ENCODE measurements at places on chromosomes 12 and 14.

GRCh38 chr14:74739293-74740030 lies 23.7 kb upstream of the YLPM1 start:
- no peak for DNase-seq

GRCh38 chr14:81091660-81092059 lies 129.1 kb downstream of the GTF2A1 start:
- no peak for DNase-seq

DNA sequence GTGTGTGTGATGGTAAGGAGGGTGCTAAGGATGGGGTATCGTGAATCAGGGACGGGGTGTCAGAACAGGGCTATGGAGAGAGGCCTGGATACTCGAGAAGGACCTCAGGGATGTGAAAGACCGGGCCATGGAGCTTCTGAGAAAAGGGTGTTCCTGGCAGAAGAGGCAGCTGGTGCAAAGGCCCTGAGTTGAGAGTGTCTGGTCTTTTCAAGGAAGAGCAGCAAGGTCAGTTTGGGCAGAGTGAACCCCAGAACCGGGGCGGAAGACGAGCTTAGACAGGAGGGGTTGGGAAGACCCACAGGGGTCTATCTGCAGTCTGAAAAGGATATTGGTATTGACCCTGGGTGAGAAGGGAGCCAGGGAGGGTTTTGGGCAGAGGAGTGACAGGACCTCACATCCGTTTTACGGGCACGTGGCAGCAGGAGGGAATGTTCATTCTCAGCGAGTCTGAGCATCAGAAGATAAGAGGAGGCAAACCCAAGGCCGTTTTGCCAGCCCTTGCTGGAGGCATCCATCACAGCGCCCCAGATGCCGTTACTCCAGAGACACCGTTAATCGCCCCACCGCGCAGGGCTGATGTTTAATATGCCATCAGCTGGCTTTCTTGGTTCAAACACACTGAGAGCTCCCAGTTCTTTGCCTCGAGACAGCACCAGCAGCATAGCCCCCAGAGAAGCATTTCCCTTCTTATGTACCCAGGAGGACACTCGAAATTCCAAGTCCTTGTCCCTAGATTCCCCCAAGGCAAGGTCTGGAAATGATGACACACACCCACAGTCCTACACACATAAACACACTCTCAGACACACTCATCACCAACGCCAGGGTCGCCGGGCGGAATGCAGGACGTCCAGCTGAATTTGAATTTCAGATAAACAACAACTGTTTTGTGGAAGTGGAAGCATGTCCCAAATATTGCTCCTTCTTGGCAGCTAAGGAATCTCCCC lies 41.4 kb upstream of the EML1 start:
- DNase-seq = no peak

GRCh38 chr12:43988838-43989560 lies 153.1 kb downstream of the TMEM117 start:
- DNase-seq = no peak

DNA sequence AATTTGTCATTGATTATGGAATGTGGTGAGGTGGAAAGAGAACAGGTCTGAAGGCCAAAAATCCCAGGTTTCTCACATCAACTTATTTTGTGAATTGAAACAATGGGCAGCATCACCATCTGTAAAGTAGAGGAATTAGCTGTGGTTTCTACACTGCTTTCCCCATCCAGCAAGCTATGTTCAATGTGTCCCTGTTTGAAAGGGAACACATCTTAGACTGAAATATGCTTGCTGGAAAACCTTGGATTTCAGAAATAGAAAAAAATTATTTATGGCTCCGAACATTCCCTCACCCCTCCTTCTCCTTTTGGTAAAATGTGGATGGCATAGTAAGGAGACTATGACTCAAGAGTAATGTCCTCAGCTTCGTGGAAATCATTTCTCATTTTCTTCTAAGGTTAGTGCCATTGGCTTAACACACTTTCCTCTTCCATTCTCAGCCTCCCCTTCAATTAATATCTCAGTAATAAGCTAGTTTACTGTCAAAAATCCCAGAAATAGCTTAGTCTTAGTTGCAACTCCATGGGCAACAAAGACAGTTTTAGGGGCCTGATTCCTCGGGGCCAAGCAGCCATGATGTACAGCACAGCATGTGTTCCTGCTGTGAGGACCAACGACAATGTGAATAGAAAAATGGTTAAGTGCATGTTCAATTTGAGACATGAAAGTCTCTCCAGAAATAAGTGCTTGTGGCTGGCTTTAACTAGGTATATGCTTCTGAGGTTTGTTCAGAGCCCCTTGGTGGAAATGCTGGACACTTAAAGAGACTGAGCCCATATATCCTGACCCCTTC lies 205.8 kb upstream of the SLC38A2 start:
- DNase-seq = no peak

DNA sequence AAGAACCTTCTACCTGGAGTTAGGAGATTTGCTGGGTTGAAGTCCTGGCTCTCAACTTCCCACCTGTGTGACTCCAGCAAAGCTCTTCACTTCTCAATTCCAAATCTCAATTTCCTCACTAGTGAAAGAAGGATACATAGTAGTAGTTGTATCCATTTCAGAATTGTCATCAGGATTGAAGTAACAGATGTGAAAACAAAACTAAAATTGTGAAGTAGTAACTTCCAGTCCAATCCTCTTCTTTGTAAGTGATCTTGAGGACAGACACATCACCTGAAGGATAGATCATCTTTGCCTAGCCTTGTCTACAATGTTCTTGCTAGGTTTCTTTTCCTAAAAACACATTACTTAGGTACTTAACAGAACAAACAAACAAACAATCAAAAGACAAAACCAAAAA lies 1.2 kb upstream of the LRRK2 start:
- DNase-seq = no peak

DNA sequence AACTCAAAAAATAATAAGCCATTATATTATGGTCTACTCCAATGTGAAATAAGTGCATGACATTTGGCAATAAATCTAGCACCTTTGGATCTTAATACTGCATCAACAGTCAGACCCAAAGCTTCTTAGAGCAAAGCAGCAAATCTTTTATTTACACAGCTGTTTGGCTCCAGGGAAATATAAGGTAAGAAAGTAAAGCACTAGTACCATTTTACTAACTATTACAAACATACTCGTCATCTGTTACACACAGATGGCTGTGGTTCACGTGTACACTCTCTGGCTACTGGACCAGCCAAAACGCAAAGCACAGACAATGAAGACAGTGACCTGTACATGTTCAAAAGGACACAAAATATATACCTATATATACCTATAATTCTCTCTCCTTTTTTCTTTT lies 2.8 kb downstream of the FGD6 start:
- no peak for DNase-seq

DNA sequence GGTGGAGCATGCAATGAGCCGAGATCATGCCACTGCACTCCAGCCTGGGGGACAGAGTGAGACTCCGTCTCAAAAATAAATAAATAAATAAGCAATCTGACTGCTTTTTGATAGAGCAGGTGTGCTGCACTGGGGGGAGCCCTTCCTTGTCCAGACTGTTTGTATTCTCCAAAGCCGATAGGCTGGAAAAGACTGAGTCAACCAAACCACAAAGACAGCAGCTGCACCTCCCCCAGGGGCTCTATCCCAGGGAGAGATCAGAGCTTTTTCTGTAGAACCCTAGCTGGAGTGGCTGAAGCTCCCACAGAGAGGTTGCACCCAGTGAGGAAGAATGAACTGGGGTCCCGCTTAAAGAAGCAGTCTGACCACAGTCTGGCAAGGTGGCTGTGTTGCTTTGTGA lies 45.8 kb upstream of the LALBA start:
- DNase-seq = no peak

GRCh38 chr12:13008741-13009380 lies 8.8 kb upstream of the HEBP1 start:
- DNase-seq = no peak

- no peak for DNase-seq
Measured at GRCh38 chr14:76916040-76916715, 90.0 kb downstream of the LRRC74A start.

DNA sequence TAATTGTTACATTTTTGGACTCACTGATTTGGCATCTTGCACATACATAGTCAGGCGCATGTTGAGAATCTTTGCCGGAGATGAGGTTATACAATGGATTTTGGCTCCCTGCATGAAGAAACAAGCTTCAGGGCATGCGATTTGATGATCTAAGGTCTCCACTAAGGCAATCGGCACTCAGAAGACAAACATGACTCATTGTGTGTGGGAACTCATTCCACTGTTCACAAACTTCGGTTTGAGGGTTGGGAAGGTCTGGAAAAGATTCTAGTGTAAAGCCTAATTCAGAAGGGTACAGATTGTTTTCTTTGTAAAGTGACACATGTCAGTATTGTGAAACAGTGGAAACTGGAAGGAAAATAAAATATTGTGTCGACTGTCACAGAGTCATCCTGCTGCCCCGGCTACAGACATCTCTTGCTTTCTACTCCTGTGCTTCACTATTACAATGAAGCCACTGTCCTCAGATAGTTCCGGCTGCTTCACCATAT lies 192.6 kb upstream of the HMGA2 start:
- DNase-seq = no peak

DNA sequence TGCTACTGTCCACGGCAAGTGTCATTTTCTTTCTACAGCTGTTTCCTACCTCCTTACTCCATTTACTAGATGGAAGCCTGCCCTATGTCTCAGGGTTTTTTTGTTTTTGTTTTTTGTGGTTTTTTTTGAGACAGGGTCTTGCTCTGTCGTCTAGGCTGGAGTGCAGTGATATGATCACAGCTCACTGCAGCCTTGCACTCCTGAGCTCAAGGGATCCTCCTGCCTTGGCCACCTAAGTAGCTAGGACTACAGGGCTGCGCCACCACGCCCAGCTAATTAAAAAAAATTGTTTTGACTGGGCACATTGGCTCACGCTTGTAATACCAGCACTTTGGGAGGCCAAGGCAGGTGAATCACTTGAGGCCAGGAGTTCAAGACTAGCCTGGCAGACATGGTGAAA lies 14.7 kb downstream of the TUBA1A start:
- DNase-seq = no peak

All from activated naive CD4-positive, alpha-beta T cell treated with Interleukin-2 at 50 U/mL for 16 hours (primary cell).